Stimulated activated CD8-positive, alpha-beta memory T cell treated with anti-CD3 and anti-CD28 coated beads, Interleukin-7, amount 100 ng/mL, for 1 hour (primary cell): ENCODE measurements at places on chromosomes 5 and 9.

DNA sequence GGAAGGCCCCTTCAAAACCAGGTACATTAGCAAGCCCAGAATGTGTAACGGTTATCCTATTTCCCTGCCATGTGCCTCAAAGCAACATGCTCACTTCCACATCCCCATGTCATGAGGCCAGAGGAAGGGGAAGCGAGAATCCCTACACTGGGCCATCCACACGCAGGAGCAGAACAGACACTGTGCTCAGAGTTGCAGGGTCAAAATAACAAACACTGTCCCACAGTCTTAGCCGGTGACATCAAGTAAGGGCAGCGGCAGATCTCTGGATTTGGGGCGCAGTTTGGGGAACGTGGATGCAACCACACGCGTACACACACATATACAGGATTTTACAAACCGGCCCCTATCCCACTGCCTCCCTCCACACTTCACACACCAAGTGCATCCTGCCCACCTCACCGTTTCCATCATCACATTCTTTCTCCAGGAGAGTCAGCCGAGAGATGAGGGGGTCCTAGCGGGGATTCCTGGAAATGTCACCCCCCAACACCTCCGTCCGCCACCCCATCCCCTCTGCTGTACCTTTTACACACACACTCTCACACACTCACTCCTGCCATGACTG lies 776 bp downstream of the APBA1 start:
- DNase-seq: no peak

- DNase-seq: no peak
Measured at GRCh38 chr9:119880361-119880760, 511.1 kb upstream of the BRINP1 start.

GRCh38 chr9:89427621-89428221 lies 70.2 kb downstream of the SEMA4D start:
- peak; percentile 54 for DNase-seq

GRCh38 chr5:81965524-81965923 lies 6.3 kb upstream of the ATG10 start:
- no peak for DNase-seq

- DNase-seq: no peak
Measured at GRCh38 chr9:135703726-135704125, 1.7 kb downstream of the KCNT1 start.
